ENCODE measurements at places on chromosomes 6 and 20.

DNA sequence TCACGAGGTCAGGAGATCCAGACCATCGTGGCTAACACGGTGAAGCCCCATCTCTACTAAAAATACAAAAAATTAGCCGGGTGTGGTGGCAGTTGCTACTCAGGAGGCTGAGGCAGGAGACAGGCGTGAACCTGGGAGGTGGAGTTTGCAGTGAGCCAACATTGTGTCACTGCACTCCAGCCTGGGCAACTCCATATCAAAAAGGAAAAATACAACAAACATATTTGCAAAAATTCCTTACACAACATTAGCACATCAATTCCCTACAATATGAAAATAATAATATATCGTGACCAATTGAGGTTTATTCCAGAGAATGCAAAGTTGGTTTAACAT, 38.8 kb upstream of the PLEKHG1 start:
- no peak for DNase-seq

DNA sequence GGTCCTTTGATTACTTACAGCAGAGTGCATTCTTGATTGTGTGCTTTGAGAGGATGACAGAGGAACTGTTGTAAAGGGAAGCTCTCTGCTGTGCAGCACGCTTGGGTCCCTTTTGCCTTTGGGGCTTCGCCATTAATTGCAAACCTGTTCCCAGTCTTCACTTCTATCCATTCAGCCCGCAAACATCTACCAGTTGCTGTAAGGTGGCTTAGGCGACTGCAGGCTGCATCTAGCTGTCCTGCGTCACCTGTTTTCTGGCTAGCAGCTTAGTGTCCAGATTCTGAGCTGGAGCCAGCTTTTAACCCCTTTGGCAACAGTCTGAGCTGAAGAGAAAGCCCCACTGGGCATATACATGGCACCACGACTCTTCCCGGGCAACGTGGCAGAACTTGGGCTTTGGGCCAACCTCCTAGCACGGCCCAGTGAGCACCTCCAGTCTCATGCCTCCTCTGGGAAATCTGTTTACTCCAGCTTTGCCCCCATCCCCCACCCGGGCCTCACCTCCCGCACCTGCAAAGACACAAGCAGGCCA, 2.5 kb upstream of the FASTKD5 start:
- DNase-seq, result no peak

GRCh38 chr6:135576055-135576454, 78.5 kb upstream of the AHI1 start:
- DNase-seq, result no peak

DNA sequence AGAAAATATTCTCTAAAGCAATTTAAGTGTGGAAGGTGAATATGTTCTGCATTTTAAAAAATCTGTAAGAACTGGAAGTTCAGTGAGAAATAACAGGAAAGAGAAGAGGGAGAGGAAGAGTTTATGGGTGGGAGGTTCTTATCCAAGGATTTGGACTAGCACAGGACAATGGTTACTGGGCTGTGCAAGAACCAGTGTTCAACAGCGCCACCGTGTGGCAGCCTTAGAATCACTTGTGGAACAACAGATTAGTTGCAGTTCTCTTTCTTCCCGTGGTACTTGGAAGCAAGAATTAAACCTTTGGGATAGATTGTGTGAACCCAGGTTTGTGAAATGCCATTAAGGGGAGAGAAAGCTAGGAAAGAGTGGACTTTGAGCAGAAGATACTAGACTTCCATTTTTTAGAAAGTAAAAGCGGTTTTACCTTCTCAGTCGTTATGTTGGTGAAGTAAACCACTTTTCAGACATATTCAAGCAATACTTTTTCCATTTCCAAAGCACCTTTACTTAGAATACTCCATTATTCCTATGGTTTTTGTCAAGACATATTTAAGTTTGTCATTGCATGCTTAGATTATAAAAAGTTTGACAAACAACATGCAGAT, 436.7 kb downstream of the RNF144B start:
- peak; percentile 67 for DNase-seq

DNA sequence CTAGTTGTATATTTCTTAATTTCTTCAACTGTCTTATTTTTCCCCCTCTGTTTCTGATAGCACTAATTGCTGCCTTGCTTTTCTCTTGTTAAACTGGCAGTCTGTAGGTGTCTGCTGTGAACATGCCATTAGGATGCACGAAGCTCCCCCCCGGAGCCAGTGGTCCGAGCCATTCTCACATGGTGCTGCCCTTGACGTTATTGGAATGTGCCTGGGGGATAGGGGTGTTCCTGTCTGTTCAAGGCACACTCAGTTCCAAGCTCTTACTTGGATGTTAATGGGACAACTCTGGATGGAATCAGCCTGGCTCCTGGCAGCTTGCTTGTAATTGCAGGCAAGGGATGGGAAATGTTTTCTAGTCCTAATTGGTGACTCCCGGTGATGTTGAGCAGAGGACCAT, 68.4 kb downstream of the RREB1 start:
- no peak for DNase-seq

GRCh38 chr20:57928181-57928967, 218.6 kb upstream of the PMEPA1 start:
- no peak for DNase-seq

DNA sequence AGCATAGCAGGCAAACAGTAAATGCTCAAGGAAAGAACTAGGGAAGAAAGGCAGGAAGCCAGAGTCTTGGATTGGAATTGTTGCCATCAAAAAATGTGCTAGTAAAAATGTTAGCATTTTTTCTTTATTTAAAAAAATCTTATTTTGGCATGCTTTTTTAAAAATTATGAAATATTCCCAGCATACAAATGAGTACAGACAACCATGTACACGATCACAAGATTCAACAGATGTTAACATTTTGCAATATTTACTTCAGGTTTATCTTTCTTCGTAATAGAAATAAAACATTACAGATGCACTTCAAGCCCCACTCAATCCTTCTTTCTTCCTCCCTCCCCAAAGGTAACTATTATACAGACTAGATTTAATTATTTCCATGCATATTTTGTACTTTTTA, 27.4 kb upstream of the NOP56 start:
- DNase-seq, result no peak

Measured in inflammatory macrophage (primary cell).